Uterus (tissue), 4 donors: ENCODE measurements at places on chromosomes 5 and 9. TPM values are rescaled to one million over a fixed set of nuclear protein-coding genes. Genes with fewer than 3 reads are reported as not detected.

Gene NOXA1
- 4.6 TPM for total RNA-seq

DNA sequence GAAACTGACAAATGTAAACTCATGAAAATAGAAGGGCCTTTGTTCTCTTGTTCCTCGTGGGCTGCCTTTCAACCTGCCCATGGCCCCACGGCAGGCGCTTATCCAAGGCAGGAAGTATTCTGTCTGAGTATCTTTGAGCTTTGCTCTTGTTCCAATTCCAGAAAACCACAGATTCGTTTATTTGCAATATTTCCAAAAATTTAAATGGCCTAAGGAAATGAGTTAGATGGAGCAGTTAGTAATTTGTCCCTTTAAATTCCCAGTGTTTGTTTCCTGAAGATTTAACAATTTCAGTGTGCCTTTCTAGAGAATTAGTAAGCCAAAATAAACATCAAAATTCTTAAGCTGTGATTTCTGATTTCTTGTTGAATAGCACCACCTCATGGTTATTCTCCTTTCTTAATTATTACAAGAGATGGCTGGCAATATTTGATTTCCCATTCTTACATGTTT is 299.4 kb upstream of the RASA1 start:
- H3K27me3 ChIP-seq, result no peaks in the 10 kb centered on the region
- H3K36me3 ChIP-seq, result no peaks in the 10 kb centered on the region
- DNase-seq, result no peak
- no peak overlapping the region for H3K4me3 ChIP-seq
- no peak overlapping the region for H3K27ac ChIP-seq

GRCh38 chr5:76583163-76584047 is 39.8 kb downstream of the F2RL2 start:
- no peaks in the 10 kb centered on the region for H3K36me3 ChIP-seq
- H3K4me3 ChIP-seq, result no peak overlapping the region
- DNase-seq, result no peak
- no peaks in the 10 kb centered on the region for H3K4me1 ChIP-seq
- no peak overlapping the region for H3K27ac ChIP-seq
- H3K27me3 ChIP-seq, result no peaks in the 10 kb centered on the region

- no peaks in the 10 kb centered on the region for H3K27me3 ChIP-seq
- H3K4me1 ChIP-seq, result no peaks in the 10 kb centered on the region
- DNase-seq, result no peak
- no peak overlapping the region for H3K4me3 ChIP-seq
- no peaks in the 10 kb centered on the region for H3K36me3 ChIP-seq
- H3K27ac ChIP-seq, result no peak overlapping the region
These were observed 98.4 kb upstream of the MVB12B start for GRCh38 chr9:126228111-126228780.

DNA sequence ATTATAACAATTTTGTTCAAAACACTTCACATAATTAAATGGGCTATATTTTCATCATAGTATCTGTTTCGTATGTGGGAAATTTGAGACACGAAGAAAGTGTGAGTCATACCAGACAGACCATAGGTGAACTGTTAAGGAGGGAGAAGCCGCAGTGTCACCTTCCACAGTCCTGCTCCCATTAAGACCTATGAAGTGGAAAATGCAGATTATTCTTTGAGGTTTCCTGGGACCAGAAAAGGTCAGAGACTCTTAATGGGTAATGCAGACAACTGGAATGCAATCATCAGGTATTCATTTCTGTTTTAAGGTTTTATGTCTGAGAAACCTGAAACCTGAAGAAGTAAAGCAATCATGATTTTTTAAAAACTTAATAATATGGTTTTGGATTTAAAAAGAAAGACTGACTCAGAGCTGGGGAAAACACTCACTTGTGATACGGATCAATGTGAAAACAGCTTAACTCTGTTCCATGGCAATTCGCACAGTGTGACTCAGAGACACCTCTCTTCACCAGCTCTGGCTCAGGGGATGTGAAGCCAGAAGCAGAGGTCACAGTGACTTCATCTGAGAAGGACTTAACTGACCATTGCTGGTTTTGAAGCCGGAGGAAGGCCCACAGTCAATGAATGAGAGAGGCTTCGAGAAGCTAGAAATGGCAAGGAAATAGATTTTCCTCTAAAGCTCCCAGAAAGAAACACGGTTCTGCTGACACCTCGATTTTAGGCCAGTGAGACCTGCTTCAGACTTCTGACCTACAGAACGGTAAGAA is 17.2 kb upstream of the GCNT1 start:
- no peaks in the 10 kb centered on the region for H3K4me1 ChIP-seq
- no peaks in the 10 kb centered on the region for H3K27me3 ChIP-seq
- no peak overlapping the region for H3K27ac ChIP-seq
- H3K4me3 ChIP-seq, result no peak overlapping the region

Gene NDST1
- total RNA-seq, result 19.5 TPM

- no peak overlapping the region for H3K4me3 ChIP-seq
- no peaks in the 10 kb centered on the region for H3K27me3 ChIP-seq
- H3K27ac ChIP-seq, result peak overlapping the region; percentile 74
- H3K36me3 ChIP-seq, result no peaks in the 10 kb centered on the region
These were observed 54.5 kb upstream of the EQTN start for GRCh38 chr9:27351438-27351837.

- H3K4me1 ChIP-seq, result peaks cover 3% of the 10 kb centered on the region
- H3K36me3 ChIP-seq, result no peaks in the 10 kb centered on the region
- peak overlapping the region; percentile 81 for H3K27ac ChIP-seq
- no peak overlapping the region for H3K4me3 ChIP-seq
- peak; percentile 63 for DNase-seq
These were observed 14.3 kb upstream of the MGAT1 start for GRCh38 chr5:180816608-180817534.

GRCh38 chr5:57666582-57666981 is 184.0 kb upstream of the ACTBL2 start:
- no peak for DNase-seq
- no peak overlapping the region for H3K27ac ChIP-seq
- H3K27me3 ChIP-seq, result no peaks in the 10 kb centered on the region
- H3K4me1 ChIP-seq, result no peaks in the 10 kb centered on the region
- H3K36me3 ChIP-seq, result no peaks in the 10 kb centered on the region

DNA sequence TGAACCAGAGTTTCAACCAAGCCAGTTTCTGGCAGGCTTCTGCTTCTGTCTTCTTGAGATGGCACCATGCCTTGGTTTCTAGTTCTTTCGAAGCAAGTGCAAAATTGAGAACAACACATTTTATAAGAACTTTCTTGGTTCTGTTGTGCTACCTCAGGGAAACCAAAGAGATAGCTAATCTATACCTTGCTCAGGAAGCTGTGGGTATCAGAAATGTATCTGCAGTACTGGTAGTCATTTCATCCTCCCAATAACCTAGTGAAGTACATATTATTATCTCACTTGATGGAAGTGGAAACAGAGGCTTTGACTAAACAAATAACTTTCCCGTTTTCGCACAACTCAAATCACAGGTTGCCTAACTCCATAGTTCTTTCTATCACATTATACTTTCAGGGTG is 246.6 kb downstream of the ENC1 start:
- H3K27ac ChIP-seq, result no peak overlapping the region
- no peak for DNase-seq
- H3K4me1 ChIP-seq, result no peaks in the 10 kb centered on the region
- H3K36me3 ChIP-seq, result no peaks in the 10 kb centered on the region

Gene ERGIC1
- total RNA-seq, result 58.2 TPM

- H3K27me3 ChIP-seq, result no peaks in the 10 kb centered on the region
- H3K36me3 ChIP-seq, result no peaks in the 10 kb centered on the region
- no peaks in the 10 kb centered on the region for H3K4me1 ChIP-seq
- no peak overlapping the region for H3K27ac ChIP-seq
- no peak overlapping the region for H3K4me3 ChIP-seq
These were observed 17.4 kb upstream of the OBP2B start for GRCh38 chr9:133226219-133227171.

GRCh38 chr5:68529581-68529980 is 314.0 kb downstream of the PIK3R1 start:
- H3K4me1 ChIP-seq, result no peaks in the 10 kb centered on the region
- H3K27me3 ChIP-seq, result no peaks in the 10 kb centered on the region
- peak overlapping the region; percentile 7 for H3K27ac ChIP-seq

DNA sequence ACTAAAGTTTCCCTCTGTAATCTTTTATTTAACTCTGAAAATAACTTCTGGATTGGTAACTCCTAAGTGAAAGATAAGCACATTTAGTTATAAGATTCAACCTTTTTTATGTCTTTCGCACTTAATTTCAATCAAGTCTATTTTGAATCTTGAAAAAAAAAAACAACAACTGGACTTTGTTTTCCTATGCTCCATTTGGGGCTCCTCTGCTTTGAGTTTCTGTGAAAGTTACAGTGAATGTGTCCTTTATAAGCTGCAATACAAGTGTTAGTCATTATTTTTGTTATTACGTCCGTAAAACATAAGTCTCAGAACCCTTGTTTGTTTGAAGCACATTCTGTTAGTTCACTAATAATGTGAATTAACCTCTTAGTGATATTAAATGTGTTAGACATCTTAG is 276.8 kb downstream of the ADAMTS6 start:
- no peaks in the 10 kb centered on the region for H3K27me3 ChIP-seq
- no peak for DNase-seq
- no peak overlapping the region for H3K27ac ChIP-seq

DNA sequence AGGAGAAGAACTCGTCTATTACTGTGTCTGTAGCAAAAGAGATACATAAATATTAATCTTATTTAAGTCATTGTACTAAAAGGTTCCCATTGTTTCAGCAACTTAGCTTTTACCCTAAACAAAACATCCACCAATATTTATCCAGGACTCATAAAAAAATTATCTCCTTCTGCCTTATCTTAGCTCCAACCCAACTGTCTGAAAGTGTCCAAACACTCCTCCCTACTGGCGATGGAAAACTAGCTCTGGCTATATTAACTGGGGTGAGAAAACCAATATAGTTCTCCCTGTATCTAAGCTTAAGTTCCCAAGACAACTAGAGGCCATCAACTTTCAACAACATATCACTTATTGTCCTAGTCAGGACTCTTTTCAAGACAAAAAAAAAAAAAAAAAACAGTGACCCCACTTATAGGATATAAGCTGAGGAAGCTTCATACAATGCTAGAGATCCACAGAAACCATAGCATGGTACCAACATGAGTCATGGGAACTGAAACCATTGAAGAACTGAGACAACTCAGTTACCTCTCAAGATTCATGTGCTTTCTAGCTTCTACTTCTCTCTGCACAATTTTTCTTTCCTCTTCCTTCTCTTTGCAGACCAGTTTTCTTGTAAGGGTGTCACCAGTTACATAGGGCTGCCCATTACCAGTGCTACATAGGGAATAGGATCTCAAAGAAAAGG is 150.7 kb upstream of the RASA1 start:
- H3K4me3 ChIP-seq, result no peak overlapping the region
- no peak for DNase-seq
- no peaks in the 10 kb centered on the region for H3K27me3 ChIP-seq
- H3K4me1 ChIP-seq, result no peaks in the 10 kb centered on the region
- H3K36me3 ChIP-seq, result no peaks in the 10 kb centered on the region
- H3K27ac ChIP-seq, result no peak overlapping the region

Gene HMCN2
- 1.8 TPM for total RNA-seq

DNA sequence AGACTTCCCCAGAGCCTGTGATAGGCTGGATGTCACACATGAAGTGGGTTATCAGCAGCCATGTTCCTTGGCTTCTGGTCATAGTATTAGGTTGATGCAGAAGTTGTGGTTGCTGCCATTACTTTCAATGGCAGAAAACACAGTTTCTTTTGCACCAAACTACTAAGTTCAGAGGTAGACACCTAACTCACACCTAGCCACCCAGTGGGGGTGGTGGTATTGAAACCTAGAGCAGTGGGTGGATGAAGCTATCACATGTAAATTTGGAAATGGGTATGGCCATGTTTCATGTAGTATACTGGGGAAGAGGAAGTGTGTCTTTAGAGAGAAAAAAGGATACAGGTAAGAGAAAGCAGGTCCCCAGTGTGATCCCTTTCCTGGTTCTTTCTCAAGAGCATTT is 347.9 kb upstream of the SEMA6A start:
- no peaks in the 10 kb centered on the region for H3K36me3 ChIP-seq
- no peak overlapping the region for H3K4me3 ChIP-seq
- no peak for DNase-seq
- H3K27ac ChIP-seq, result no peak overlapping the region

Gene NFIB
- 124 TPM for total RNA-seq

- no peak overlapping the region for H3K4me3 ChIP-seq
- no peak for DNase-seq
- H3K27ac ChIP-seq, result no peak overlapping the region
- no peaks in the 10 kb centered on the region for H3K36me3 ChIP-seq
- H3K4me1 ChIP-seq, result no peaks in the 10 kb centered on the region
These were observed 7.1 kb upstream of the PJA2 start for GRCh38 chr5:109416882-109417281.

Gene PRLR
- total RNA-seq, result 80.6 TPM

GRCh38 chr5:55226027-55226933 is 835 bp downstream of the MCIDAS start:
- no peak overlapping the region for H3K4me3 ChIP-seq
- no peaks in the 10 kb centered on the region for H3K4me1 ChIP-seq
- H3K36me3 ChIP-seq, result no peaks in the 10 kb centered on the region
- H3K27ac ChIP-seq, result no peak overlapping the region
- peaks cover 94% of the 10 kb centered on the region for H3K27me3 ChIP-seq

DNA sequence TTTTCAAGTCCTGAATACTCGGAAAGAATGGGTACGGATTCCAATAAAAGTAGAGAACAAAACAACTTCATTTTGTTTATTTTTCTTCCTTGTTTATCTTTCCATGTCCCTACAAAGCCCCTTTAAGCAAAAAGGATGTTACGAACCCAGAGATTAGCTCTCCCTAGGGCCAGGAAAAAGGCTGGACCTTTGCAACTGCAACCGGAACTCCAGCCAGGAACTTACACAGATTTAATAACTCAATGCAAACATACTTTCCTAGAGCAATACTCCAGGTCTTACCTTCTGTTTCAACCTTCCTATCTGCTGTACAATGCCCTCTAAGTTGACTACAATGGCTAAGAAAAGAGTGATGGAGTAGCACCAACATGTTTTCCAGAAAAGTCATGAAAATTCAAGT is 7.0 kb downstream of the DENND1A start:
- H3K4me1 ChIP-seq, result peaks cover 3% of the 10 kb centered on the region
- no peak overlapping the region for H3K4me3 ChIP-seq
- no peaks in the 10 kb centered on the region for H3K27me3 ChIP-seq
- no peaks in the 10 kb centered on the region for H3K36me3 ChIP-seq
- no peak overlapping the region for H3K27ac ChIP-seq
- DNase-seq, result no peak

DNA sequence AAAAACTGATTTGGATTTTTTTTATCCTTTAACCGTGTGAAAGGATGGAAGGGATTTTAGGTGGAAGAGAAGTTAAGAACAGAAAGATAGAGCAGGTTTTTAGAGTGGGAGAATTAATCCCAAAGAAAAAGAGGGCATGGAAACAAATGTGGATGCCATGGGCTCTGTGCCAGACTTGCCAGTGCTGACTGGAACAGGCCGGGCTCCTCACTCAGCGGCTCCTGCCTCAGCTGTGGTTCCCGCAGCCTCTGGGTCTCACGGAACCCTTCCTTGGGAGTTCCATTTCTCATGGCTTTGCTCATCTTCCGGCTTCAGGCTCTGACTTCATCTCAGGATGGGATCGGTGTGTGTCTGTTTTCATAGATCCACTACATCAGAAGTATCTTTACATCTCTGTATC is 30.4 kb upstream of the SLC2A8 start:
- no peaks in the 10 kb centered on the region for H3K4me1 ChIP-seq
- no peaks in the 10 kb centered on the region for H3K27me3 ChIP-seq
- no peak overlapping the region for H3K27ac ChIP-seq
- no peak for DNase-seq
- no peaks in the 10 kb centered on the region for H3K36me3 ChIP-seq
